ENCODE measurements at places on chromosomes 4 and X.

DNA sequence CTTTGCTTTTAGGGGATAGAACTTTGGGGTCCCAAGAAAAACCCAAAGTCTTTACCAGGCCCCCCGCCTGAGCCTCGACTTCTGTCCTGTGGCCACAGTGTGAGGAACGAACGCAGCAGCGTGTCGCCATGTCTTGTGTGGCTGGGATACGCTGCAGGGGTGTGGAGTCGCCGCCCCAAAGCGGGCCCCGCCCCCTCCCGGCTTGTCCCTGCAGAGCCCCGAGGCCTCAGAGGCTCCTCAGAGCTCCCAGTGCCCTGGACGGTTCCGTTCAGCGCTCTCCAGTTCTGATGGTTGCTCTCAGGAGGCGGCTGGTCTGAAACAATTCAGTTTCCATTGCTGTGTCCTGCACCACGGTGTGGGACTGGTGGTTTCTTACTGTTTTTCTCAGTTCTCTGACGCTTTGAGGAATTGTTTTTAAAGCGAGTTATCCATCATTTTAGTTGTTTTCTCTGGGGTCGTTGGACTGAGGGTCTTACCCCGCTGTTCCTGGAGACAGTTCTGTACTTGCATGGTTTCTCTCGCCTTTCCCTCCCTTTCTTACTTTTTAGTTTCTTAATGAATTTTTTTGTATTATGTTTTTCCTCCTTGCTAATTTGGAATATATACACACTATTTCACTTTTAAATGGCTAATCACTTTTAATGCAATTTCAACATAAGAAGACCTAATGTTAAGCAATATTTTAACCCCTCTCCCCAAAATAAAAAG is 1.6 kb upstream of the IDUA start:
- DNase-seq, result peak; percentile 67

GRCh38 chrX:101605728-101606127 is 12.1 kb downstream of the ARMCX6 start:
- no peak for DNase-seq

DNA sequence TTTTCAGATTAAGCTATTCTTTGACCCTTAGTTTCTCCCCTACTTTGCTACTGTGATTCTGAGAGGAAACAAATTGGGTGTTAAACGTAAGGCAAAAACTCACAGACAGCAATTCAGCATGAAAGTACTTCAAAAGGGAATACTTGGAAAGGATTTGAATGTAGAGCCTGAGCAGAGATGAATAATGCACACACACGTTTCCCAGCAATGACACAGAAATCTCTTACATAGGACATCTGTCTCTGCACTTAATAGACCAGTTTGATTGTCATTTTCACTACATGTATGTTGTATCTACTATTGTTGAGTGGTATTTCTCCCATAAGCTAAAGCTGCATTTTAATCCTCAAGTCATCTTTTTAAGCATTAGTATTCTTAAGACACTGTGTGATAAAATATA is 166.1 kb upstream of the TEX13C start:
- no peak for DNase-seq

DNA sequence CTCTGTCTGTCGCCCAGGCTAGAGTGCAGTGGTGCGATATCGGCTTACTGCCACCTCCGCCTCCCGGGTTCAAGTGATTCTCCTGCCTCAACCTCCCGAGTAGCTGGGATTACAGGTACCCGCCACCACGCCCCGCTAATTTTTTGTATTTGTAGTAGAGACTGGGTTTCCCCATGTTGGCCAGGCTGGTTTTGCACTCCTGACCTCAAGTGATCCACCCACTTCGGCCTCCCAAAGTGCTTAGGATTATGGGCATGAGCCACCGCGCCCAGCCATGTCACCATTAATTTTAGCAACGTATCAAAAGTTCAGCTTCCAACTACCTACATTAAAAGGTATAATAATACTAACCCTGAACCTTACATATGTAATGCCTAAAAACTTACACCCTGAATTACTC is 940 bp upstream of the UTP3 start:
- DNase-seq, result peak; percentile 46

DNA sequence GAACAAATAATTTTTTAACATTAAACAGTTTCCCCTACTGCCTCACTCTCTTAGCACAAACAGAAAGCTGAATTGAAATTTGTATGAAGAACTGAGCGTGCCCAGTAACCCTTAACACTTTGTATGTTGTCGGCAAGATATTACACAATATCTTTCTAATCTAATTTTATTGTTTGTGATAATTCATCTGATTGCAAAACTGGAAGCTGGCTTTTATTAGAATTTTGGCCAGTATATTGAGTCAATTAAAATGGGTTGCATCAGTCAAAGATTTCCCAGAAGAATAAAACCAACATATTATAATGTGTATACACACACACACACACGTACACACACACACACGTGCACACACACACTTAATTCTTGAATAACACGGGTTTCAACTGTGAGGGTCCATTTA is 2332.1 kb downstream of the PCDH7 start:
- DNase-seq, result no peak

GRCh38 chrX:66760651-66761050 is 121.8 kb upstream of the EDA2R start:
- DNase-seq, result no peak

GRCh38 chrX:72306085-72306801 is 529 bp upstream of the CITED1 start:
- no peak for DNase-seq

GRCh38 chr4:68272860-68273259 is 27.4 kb upstream of the TMPRSS11B start:
- no peak for DNase-seq

DNA sequence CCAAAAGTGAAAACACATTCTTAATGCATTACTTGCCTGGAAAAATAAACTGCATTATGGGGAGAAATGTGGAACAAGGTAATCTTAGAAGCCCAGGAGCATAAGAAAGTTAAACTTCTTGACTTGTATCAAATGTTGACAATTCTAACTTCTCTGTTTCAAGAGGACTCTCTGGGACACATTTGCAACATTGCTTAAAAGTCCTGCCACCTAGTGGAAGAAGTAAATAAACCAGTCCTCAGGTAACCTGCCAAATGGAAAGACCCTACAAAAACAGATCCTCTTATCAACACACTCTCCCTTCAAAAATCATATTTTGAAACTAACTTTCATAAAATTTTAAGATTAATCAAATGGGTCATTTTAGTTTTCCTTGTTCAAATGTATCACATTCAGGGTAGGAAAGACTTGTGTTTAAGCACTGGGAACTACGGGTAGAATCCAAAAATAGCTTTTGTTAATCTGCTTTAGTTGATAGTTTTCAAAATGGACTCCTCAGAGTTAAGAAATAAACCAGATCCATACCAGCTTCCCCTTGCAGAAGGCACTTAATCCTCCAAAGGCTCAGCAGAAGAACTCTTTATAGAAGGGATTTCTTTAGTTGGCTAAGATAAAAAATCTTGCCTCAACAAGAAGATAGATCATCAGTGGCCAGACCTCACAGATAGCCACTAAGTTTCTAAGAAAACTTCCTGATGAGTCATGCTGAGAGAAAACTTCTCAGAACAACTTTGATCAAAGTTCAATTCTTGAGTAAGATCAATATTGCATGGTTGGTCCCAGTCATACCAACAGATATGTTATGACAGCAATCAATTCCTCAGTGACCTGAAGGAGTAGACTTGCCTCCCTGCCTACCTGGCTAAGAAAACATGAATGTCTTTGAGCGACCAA is 141.7 kb downstream of the HHIP start:
- DNase-seq, result no peak

GRCh38 chr4:72974694-72975487 is 94.6 kb downstream of the COX18 start:
- no peak for DNase-seq

GRCh38 chr4:80875642-80876041 is 154.9 kb upstream of the BMP3 start:
- no peak for DNase-seq

DNA sequence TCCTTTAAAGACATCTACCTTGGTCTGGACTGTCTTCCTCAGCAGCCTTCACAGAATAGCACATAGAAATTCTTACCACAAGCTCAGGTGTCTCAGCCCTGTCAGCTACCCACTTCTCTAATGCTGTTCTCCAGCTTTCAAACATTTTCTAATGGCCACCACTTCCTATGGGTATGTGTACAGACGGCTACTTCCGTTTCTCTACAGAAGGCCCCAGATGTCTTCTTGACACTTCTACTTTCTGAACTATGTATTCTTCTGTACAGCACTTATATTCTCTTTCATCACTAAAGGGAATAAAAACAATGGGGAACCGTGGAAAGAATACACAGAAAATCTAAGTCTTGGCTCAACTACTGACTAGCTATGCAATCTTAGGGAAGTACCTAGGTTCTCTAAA is 13.3 kb downstream of the OPHN1 start:
- no peak for DNase-seq

DNA sequence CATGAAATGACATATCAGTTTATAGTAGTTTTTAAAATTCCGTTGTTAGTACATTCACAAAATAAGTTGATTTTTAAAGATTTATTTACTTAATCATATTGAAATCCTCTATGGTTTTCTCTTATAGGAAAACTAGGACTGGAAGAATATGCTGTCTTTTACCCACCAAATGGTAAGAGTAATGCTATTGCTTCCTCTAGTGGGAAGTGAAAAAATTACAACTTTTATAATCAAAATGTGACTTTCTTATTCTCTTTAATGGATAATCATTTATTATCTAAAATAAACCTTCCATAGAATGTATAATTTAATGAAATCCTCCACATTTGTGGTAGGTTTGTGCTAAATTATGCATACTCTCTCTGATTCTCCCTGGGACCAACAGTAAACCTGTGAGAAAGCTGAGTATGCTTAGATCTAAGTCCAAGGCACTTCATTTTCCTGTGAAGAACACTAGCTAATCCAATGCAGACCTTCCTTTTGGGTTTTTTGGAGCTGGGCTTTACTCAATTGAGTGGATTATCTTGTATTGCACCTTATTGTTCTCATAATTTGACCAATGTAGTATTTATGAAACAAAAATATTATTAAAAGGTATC is 136.2 kb downstream of the TBC1D19 start:
- peak; percentile 3 for DNase-seq

GRCh38 chrX:24902806-24903205 is 113.0 kb downstream of the ARX start:
- DNase-seq, result no peak

Data from CD4-positive, alpha-beta T cell treated with Interleukin-21 for 1 hour (primary cell).